ENCODE measurements at places on chromosomes 7 and 10. TPM values are rescaled to one million over a fixed set of nuclear protein-coding genes. Genes with fewer than 3 reads are reported as not detected.
A peak's percentile ranks its signal among the peaks of the same experiment; 100 is the strongest.

DNA sequence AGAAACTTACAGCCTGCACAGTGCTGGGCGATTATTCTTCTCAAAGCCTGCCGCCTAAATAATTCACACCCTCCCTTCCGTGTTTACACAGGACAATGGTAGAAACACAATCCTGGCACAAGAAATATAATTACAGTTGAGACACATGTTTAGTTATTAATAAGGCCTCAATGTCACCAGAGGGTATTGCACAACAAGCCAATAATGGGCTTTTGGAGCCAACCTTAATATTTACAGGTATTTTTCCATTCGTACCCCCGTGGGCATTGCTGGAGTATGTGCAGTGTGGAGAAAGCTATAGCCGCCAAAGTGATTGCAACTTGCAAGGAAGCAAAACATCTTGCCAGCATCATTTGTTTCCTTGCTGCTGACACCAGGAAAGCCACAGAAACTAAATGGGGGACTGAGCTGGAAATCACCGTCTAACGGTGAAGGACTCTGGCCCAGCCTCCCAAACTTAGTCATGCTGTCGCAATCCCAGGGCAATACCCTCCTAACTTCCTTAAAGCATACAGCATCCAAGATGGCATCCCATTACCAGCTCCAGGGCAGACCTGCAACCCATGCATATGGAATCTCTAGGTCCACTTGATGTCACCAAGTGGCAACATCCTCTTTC is 8.6 kb downstream of the CALN1 start:
- no peak for DNase-seq

- no peak for DNase-seq
Measured at GRCh38 chr7:44156453-44157010, 15.4 kb upstream of the MYL7 start.

The CALCR gene
- total RNA-seq = 0.98 TPM

DNA sequence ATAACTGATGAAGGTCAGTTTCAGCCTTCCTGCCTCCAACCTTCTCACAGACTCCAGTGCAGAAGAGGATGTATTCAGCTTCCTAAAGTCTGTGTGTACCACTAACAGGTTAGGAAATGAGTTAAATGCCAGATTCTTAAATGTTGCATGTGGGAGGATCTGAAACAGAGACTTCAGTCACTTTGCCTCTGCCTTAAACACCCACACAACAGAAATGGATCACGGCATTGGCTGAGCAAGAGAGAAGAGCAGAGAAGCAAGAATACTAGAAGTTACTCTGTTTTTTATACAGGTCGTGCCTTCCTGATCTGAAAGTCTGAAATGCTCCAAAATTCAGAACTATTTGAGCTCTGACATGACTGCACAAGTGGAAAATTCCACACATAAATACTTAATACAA is 98.9 kb upstream of the ARHGAP21 start:
- DNase-seq = no peak

The VSIR gene
- total RNA-seq = 14.4 TPM

DNA sequence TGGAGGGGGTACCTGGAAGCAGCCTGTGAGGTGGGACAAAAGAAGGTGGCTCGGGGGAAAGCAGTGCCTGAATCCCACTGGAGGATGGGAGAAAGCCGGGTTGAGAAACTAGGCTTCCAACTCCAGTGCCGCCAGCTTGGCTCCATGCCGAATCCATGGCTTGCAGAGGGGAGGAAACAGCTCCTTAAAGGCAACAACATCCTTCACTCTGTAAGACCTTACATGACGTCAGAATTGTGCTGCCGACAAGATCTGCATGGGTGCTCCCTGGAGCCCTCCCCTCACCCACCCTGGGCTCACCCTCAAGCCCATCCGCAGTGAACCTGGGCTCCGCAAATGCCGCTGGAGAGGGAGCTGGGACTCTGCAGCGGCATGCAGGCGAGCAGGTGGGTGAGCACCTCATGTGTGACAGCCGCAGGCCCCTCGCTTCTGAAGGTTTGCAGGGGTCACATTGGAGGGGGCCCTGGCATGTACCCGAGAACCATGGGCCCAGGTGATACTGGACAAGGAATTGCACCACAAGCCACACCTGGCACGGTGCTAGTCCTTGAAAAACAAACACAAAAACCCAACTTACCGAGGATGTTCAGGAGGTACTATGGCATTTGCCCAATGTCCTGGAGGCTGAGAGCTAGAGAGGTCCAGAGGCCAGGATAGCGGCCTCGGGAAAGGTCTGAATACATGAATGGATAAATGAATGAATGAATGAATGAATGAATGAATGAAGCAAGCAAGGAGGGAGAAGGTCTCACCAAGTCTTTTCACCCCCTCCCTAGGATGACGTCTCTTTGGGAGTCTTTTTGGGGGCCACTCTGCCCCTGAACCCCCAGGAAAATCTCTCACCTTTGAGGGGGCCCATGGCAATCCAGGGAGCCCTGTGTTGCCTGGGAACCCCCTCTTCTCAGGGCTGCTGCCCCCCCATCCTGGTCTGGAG is 238.6 kb upstream of the SHH start:
- DNase-seq = no peak

DNA sequence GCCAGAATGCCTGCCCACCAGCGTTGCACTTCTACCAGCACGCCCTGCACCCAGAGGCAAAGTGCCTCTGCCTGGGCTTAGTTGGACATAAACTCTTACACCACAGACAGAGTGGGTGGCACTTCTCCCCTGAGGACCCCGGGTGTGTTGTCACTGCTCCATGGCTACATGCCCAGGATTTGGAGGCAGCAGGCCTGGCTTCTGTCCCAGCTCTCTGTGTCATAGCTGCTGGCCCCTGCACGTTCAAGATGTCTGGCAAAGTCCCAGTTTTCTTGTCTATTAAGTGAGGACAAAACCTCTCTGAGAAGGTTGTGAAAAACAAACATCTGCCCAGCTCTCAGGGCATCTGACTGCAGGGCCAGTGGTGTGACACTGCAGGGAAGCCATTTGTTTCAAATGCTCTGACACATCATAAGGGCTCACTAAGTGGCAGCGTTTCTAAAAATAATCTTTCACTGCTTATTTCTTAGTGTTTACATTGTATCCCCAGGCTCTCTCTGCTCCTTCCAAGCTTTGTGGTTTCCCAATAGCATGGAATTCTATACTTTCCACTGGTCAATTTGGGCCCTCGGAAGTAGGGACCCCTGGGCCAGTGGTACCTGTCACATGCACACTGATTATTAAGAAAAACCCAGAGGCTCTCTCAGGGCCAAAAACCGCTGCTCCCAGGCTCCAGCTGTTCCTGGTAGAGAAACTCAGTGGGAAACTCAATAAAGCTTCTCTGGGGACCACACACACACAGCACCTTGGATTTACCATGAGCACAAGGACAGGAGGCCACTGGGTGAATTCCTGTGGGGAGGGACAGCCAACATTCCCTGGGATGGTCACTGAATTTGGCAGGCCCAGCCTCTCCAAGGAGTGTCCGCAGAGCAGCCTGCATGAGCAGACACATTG is 86.2 kb upstream of the ANLN start:
- DNase-seq = peak; percentile 99

DNA sequence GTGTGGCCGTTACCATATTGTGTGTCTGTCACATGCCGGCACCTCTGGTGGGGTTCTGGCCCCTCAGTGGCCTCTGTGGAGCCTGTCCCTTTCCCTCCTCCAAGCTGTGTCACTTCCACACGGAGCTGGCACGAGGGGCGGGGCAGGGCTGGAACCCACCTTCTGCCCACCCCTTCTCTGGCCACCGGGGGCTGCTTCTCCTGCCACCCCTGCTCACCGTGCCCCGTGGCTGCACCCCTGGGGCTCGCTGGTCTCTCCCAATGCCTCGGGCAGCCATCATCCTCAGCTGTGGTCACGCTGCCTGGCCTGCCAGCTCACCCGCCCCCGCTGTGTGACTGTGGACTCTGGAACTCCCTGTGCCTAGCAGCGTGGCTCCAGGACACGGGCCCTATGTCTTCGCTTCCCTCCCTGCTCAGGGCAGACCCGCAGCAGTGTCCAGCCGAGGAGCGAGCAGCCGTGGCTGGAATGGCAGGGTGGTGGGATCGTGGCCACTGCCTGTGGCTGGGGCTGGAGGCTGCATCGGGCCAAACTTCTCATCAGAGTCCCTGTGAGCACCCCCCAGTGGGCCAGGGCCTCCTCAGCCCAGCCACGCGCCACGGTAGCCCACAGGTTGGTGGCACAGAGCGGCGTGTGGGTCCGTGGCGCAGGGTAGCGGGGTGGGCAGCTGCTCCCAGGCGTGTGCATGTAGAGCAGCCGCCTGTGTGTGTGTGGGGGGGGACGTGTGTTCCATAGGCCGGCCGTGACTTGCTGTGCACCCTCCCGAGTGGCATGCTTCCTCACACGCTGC is 8.1 kb downstream of the TTYH3 start:
- DNase-seq = no peak

- no peak for DNase-seq
Measured at GRCh38 chr7:953547-954327, 743 bp downstream of the ADAP1 start.

- DNase-seq = no peak
Measured at GRCh38 chr10:61866700-61867368, 34.7 kb upstream of the ARID5B start.

- no peak for DNase-seq
Measured at GRCh38 chr7:26619348-26619984, 244.9 kb downstream of the SKAP2 start.

DNA sequence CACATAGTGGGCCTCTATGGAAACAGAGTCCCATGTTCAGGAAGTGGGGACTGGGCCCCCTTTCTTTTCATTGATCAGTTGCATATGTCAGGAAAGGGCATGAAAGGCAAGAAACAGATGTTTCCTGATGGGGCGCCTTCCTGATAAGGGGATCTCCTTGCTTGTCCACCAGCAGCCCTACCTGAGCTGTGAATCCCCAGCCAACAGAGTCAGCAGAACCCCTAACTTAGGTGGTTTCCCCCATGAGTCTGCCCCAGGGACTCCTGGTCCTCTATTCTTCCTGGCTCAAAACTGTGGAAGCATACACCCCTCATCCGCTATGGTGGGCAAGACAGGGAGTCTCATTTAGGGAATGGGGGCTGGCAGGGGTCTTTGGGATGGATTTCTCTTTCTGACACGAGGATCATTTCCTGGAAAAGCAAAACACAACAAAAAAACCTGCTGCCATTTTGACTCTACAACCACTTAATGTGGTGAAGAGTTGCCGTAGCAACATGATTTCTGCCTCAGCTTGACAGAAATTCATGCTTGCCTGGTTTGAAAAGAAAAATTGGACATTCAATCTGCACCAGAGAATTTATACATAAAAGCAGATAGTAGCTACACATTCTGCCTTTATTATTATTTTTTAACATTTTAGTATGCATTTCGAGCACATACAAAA is 119.8 kb downstream of the SPAG6 start:
- no peak for DNase-seq

The SLC18A3 gene
- not detected for total RNA-seq

The RELN gene
- 0.02 TPM for total RNA-seq

- no peak for DNase-seq
Measured at GRCh38 chr7:92517631-92518030, 10.7 kb downstream of the PEX1 start.

DNA sequence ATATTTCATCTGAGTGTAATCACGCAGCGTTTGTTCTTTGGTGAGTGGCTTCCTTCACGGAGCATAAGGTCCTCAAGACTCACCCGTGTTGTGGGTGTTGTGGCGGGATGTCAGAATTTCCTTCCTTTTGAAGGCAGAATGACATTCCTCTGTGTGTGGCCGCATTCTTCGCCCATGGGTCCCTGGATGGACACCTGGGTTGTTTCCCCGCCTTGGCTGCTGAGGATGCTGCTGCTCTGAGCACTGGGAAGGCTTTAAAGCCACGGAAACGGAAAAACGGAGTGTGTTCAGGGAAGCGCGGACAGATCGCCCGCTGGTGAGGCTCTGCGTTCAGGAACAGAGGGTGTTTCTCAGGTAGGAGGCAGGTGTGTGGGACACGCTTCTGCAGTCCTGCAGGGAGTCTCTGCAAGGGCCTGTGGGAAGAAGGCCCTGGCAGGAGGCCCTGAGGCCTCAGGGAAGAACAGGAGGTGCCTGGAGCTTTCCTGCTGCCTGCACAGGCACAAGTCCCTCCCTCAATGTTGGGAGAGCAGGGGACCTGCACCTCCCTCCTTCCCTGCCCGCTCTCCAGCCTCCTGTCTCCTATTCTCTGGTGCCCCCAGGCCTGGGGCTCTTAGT is 35.7 kb upstream of the SHH start:
- no peak for DNase-seq

The TRIM50 gene
- total RNA-seq = not detected

The FBXO24 gene
- total RNA-seq = 0.48 TPM

DNA sequence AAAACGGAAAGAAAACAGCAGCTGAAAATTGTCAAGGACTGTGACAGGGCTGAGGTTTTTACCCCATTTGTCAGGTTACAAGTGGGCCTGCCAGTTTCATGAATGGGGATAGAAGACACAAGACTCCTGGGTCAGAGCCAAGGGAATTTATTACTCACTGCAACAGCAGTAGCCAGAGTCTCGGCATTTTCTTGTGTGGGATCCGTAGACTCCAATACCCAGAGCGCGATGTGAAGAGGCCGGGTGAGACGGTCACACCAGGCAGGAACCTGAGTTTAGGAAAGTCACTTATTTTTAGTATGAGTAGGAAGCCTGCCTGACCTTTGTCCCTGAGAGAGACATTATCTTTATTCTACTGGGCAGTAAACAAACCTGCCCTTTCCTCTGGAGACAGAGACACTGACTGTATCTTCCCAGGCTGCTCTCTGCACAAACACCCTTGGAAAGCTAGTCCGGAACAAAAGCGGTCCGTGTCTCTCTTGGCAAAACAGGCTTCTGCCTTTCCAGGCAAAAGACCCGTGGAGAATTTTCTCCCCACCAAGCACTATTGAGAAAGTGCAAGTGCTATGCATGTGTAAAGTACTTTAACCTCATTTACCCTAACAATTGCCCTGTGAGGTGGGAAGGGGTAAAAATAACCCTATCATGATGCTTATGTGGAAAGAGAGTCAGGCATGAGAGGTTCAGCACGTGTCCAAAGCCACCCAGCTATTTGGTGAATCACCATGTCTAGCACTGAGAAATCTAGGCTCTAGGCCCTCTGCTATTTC is 58.4 kb downstream of the JCAD start:
- DNase-seq = peak; percentile 52

GRCh38 chr7:155969192-155969929 is 157.1 kb upstream of the SHH start:
- DNase-seq = no peak

DNA sequence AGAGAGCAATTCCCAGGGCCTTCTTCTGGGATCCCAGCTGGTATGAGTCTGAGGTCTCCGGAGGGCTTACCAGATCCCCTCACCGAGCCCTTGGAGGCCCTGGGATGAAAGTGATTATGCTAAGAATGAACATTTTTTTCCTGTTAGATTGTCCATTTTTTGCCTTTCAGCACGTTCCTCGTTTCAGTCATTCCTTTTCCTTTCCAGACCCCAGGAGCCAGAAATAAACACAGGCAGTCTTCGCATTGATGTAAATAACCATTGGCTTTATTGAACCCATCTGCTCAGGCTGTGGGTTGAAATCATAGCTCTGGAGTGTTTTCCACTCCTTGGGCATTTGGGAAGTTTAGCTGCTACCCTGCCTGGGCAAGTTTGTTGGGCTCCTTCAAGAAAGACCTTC is 320.9 kb upstream of the AUTS2 start:
- DNase-seq = no peak

- DNase-seq = no peak
Measured at GRCh38 chr7:4661871-4662270, 20.2 kb upstream of the FOXK1 start.

All from A172 (cell line).